ENCODE measurements at places on chromosomes 5 and 9. TPM values are rescaled to one million over a fixed set of nuclear protein-coding genes. Genes with fewer than 3 reads are reported as not detected.

Gene LCN12
- 12.4 TPM for total RNA-seq

Gene HAVCR2
- 9.4 TPM for total RNA-seq

Gene ERBIN
- 45.3 TPM for total RNA-seq

- no peak for DNase-seq
These were observed 17.5 kb downstream of the SPOCK1 start for GRCh38 chr5:137481596-137481995.

DNA sequence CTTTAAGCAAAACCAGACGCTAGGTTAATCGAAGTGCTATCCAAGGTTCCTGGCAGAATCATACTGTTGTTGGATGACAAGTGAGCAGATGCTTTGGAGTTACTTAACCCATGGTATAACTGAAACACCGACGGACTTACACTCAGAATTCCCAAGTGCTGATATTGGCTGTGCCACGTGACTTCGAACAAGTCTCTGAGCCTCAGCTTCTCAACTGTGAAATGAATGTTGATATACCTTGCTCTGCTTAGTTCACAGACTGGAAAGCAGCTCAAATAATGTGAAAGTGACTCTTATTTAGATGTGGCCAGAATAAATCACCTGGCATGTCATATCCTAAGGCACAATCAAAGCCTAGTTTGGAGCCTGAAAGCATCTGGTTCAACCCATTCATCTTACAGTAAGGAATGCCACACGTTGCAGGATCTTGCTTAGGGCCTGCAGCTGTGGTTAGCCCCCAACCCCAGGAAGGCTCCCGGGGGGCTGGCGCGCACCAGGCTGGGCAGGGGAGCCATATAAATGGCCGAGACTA, 759 bp downstream of the GEMIN5 start:
- DNase-seq: no peak

GRCh38 chr9:87889882-87890252, 7.2 kb downstream of the SPATA31E1 start:
- no peak for DNase-seq

DNA sequence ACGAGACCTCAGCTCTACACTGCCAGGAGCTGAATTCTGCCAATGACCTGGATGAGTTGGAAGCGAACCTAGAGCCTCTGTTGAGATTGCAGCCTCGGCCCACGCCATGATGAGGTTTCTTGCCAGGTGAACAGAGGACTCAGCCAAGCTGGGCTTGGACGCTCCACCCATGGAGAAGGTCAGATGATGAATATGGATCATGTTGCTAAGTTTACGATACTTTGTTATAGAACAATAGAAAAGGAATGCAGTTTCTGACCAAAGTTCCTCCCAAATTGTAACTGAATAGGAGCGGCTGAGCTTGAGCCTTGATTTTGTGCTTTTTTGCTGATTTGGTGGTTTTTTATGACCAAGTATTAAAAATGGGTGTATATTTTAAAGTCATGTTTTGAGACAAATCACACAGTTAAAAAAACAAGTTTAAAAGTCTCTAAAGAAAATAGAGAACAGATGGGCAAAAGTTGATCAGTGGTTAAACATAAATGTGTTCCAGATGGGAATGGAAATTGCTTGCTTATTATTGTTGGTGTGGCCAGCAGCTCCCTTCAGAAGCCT, 32.9 kb downstream of the ROPN1L start:
- no peak for DNase-seq

DNA sequence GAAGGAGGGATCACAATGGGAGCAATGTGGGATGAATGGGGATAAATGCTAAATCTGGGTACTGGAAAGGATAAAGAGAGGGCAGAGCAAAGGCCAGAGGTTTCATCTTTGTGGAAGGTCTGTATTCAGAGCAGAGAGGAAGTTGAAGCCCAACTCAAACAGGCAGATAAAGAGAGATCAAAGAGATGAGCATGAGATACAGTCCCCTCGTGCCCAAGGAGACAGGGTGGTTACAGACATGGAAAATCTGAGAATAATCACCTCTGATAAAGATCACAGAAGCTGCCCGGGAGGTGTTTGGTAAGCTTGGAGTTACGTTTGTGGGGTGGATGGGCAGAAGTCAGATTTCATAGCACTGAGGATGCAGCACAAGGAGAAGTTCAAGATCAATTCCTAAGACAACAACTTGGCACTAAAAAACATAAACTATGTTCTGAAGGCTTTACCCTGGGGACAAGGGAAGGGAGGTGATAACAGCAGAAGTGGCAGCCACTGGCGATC, 459 bp upstream of the ERAP2 start:
- DNase-seq: no peak

GRCh38 chr5:77851176-77852067, 75.3 kb upstream of the TBCA start:
- no peak for DNase-seq

DNA sequence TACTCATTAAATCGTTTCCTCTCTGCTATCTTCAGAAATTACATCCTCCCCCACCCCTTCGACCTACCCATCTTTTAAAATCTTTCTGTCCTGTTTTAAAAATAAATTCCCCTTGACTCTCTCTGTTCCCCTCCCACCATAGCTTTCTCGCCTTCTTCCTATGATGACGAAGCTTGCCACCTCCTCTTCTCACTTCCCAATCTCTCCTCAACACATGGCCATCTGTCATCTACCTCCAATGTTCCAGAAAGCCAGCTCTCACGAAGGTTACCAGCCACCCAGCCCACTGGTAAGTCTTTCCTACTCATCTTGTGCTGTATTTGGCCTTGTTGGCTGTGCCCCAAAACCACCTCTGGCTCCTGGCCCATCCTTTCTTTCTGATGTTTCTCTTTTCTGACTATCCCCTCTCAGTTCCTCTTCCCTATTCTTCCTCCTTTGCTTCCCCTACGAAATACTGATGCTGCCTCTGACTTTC, 346.3 kb downstream of the ENC1 start:
- DNase-seq: no peak

- DNase-seq: no peak
These were observed 179.8 kb downstream of the CNTNAP3 start for GRCh38 chr9:39108145-39108544.

DNA sequence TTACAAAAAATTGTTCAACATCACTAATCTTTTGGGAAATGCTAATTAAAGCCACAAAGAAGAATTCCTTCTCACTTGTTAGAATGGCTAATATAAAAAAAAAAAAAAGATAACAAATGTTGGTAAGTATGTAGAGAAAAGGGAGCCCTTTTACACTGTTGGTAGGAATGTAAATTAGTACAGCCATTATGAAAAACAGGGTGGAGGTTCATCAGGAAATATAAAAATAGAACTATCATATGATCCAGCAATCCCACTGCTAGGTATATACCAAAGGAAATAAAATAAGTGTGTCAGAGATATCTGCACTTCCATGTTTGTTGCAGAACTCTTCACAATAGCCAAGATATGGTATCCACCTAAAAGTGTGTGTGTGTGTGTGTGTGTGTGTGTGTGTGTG, 83.5 kb upstream of the RGMB start:
- no peak for DNase-seq

- no peak for DNase-seq
These were observed 18.6 kb upstream of the MTMR12 start for GRCh38 chr5:32331217-32331934.

GRCh38 chr5:60943624-60944023, 1.2 kb downstream of the ERCC8 start:
- DNase-seq: no peak

Data from right lobe of liver (tissue), 6 donors.